ENCODE measurements at places on chromosomes 11 and 22. TPM values are rescaled to one million over a fixed set of nuclear protein-coding genes. Genes with fewer than 3 reads are reported as not detected.

FXYD2 gene
- total RNA-seq, result not detected

SHANK3 gene
- total RNA-seq, result 1.2 TPM

SYCE3 gene
- total RNA-seq, result not detected

GRCh38 chr11:126731576-126732142 lies 268.9 kb downstream of the KIRREL3 start:
- DNase-seq, result no peak

- no peak for DNase-seq
These were observed 203.7 kb downstream of the TENM4 start for GRCh38 chr11:79237091-79237490.

GRCh38 chr11:102289592-102289991 lies 27.7 kb upstream of the BIRC3 start:
- no peak for DNase-seq

All from NCI-H460 (cell line).